ENCODE measurements at places on chromosomes 1 and 21.

DNA sequence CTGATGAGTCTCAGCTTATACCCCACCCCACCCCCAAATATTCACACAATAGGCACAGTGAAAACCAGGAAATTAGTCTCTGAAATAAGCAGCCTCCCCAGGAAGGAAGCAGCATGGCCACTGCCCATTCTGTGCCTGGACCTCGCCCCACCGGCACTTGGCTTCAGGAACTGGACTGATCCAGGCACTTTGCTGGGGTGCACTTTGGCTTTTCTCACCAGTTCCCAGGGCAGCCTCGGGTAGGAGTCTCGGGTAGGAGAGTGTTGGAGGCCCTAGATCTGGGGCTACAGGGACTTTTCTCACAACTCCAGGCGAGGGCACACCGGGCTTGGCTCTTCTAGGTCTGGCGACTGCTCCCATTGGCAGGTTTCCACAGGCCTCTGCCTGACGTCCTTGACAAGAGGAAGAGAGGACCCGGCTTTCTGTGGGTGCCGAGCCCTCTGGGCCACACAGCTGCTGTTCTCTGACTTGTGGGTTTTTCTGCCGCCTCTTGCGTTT lies 18.7 kb downstream of the ADARB1 start:
- no peak for DNase-seq

GRCh38 chr1:27163093-27163492 lies 8.2 kb upstream of the SLC9A1 start:
- DNase-seq = no peak

DNA sequence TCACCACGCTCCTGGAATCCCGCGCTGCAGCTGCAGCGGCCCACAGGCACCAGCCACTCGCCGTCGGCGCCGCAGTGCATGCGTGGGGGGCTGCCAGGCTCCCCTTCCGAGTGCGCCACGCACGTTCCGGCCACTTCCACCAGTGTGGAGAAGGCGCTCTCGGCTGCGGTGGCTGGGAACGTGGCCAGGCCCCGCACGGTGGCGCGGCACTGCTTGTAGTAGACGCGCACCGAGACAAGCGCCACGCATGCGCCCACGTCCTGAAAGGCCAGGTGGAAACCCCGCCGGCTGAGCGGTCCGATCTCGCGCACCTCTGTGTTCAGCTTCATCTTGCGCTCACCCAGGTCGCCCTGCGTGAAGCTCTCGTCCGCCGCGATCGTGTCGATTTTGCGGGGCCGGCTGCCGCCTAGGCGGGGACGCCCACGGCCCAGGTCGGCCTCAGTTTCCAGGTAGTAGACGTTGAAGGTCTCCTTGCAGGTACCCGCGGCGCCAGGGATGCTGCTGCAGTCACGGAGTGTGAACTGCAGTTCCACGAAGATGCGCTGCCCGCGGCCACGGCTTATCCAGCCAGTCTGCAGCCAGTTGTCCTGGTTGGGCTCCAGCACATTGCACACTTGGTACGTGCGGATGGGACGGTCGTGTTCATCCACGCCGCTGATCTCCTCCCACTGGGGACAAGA lies 3.4 kb downstream of the EPHA10 start:
- DNase-seq = no peak

GRCh38 chr1:55287723-55288122 lies 72.6 kb upstream of the USP24 start:
- no peak for DNase-seq

DNA sequence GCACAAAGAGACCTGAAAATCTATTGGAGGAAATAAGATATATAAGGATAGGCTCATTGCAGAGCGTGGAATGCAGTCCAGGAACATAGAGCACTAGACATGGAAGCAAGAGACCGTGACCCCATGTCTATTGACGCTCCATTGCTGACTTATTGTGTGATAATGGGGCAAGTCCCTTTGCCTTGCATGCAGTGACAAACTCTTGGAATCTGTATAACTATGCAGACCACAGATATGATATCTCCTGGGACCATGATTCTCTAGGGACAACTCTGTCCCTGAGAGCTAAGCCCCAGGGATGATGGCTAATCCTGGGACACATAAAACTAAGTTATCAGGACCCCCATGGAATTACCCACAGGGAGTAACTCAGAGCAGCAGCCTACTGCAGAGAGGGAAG lies 73.1 kb upstream of the PRDX6 start:
- no peak for DNase-seq

DNA sequence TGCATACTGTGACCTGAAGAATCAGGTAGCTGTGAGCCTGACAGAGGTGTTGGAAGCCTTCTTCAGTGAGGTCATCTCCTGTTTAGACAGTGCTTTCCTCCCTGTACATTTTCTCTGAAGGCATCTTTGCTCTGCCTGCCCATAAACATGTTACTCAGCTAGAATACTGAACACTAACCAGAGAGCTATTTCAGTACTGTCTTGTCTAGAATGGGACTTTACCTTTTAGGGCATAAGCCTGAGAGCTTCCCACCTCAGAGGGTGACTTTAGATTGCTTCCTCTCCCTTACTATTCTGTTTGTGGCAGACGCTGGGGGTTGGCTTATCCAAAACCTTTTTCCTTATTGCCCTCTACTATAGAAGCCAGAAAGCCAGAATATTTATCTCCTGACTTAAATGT lies 23.3 kb upstream of the ZNF326 start:
- DNase-seq = no peak

- peak; percentile 75 for DNase-seq
These were observed at the start of gene MOV10 for GRCh38 chr1:112674440-112674985. TSS of gene MOV10 (plus strand) at chr1:112674659. CDS start at chr1:112674913, 254 bp downstream.

- DNase-seq = no peak
These were observed 15.3 kb downstream of the SMIM12 start for GRCh38 chr1:34844252-34844634.

GRCh38 chr1:205505791-205506190 lies 1.3 kb downstream of the CDK18 start:
- DNase-seq = no peak

Measured in KBM-7 (cell line).